ENCODE measurements at places on chromosomes 6 and 20. TPM values are rescaled to one million over a fixed set of nuclear protein-coding genes. Genes with fewer than 3 reads are reported as not detected.

- no peak for DNase-seq
These were observed 85.3 kb downstream of the MAP7 start for GRCh38 chr6:136464874-136465273.

Gene TAF8
- total RNA-seq, result 35.6 TPM

DNA sequence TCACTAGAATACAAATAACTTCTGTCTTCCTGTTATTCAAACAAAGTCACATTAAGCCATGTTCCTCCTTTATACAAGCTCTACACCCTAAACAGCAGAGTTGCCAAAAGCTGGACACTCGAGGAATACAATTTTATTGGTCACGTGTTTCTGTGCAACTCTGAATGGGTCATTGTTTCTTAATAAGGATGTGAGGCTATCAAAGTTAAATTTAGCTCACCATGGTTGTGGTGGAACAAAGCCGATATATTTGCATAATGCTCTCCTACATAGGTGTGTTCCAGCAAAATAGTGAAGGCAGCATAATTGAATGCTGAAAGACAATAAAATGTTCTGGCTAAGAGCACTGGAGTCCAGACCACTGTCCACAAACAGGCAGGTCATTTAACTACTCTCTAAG lies 36.9 kb upstream of the CD2AP start:
- no peak for DNase-seq

Gene COL11A2
- 0.25 TPM for total RNA-seq

- no peak for DNase-seq
These were observed 227.6 kb downstream of the ALDH8A1 start for GRCh38 chr6:134722200-134722870.

DNA sequence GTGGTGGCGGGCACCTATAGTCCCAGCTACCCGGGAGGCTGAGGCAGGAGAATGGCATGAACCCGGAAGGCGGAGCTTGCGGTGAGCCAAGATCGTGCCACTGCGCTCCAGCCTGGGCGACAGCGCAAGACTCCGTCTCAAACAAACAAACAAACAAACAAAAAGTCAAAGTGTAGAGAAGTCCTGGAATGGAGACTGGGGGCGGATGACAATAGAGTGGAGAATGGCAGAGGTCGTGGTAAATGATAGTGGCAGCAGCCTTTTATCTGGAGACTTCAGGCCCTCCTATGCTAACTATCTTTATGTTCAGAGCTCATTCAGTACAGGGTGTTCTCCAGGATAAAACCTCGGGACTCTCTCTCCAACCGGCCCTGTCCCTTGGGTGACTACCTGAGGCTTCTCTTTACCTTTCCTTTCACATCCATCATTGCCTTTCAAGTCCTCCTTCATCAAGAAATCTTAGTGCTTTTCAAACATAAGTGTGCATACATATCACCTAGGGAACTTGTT lies 1.4 kb upstream of the FKBPL start:
- no peak for DNase-seq

Gene OR12D3
- total RNA-seq, result not detected

- DNase-seq, result no peak
These were observed 58.1 kb downstream of the TMEM242 start for GRCh38 chr6:157265186-157265585.

DNA sequence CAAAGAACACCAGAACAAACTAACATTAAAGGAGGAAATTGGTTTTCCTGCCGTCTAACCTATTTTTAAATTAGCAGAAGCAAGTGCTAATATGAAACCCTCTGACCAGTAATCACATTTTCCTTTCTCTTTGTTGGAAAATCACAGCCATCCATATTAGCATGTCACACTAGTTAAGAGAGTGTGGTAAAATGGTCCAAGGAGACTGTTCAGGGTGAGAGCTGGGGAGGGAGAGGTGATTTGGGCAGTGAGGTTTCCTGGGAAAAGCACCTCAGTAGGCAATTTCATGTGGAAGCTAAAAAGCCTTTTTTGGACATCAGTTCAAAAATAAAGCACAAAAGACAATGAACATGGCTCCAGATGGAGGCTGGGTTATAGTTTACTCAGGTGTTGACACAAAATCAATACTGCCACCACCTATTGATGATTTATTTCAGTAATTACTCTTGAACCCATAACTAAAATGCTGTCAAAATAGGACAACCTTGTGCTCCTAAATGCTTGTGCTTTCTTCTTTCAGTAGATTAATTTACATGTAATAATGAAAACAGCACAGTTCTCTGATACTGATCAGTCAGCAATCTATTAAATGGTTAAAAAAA lies 333.2 kb downstream of the SAMD5 start:
- no peak for DNase-seq

DNA sequence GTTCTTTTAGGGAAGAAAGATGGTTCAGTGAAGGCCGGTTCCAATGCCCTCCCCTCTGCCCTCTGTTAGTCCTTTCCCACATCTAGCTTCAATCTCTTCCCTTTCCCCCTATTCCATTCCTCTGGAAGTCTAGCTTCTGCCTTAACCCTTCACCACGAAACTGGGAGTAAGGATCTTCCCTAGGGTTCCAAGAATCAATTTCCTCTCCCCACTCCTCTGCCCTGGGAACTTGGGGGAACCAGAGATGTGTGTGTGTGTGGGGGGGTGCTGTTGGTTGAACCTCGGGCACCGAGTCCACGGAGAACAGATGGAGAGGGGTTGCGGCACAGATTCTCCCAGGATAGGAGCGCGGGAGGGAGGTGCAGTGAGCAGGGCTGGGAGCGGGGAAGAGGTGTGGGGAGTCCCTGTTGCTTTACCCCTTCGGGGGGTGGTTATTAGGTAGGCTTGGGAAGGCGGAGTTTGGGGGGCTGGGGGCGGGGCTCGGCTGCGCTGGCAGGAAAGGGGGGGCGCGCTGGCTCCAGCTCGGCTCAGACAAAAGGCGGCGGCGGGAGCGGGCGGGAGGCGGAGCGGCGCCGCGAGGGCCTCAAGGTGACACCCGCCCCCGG lies at the start of gene TMEM151B:
TSS of gene TMEM151B (plus strand) at position 530 of the 605 bp plus-strand sequence. CDS start 293 bp downstream, outside the sequence.
- no peak for DNase-seq

GRCh38 chr6:4814212-4814611 lies 38.0 kb downstream of the CDYL start:
- DNase-seq, result no peak

Gene AGER
- 8.1 TPM for total RNA-seq

DNA sequence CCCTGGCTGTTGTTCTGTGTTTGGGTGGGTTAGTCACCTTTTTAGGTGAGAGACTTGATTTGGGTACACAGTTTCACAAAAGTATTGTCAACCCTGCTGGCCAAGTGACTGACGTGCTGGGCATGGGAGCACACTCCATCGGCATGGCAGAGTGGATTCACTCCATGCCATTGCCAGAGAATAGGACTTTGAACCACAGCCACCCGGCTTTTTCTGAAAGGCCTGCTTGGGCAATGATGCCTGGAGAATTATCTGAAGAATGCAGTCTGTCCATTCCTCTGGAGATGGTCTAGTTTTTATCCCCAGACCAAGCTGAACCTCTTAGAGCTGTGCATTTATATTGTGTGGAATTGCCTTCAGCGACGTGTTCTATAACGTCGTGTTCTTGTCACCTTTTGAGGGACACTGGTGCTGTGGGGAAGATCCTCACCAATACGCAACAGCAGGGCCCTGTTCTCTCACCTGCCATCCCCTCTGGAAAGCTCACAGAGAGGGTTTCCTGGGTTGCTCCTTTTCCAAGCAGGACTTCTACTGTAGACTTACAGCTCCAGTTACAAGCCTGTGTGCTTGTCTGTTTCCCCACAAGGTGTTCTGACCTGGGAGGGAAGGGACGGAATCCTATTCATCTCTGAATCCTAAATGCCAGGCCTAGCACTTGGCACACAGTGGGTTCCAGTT lies 183.4 kb upstream of the AKAP12 start:
- peak; percentile 64 for DNase-seq

DNA sequence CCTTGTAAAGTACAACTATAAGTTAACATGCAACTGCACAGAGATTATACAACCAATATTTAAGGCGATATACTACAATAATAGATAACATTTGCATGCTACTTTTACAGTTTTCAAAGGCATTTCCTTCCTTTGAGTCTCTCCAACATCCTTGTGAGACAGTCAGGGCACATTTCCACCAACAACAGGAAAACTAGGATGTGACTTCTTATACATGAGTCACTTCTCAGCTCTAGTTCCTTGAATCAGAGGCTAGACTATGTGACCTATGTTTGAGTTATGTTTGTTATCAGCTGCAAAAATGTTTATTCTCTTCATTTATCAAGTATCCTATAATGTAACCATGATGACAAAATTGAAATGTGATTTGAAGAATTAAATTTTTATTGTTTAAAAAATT lies 51.7 kb upstream of the TFAP2D start:
- DNase-seq, result no peak

DNA sequence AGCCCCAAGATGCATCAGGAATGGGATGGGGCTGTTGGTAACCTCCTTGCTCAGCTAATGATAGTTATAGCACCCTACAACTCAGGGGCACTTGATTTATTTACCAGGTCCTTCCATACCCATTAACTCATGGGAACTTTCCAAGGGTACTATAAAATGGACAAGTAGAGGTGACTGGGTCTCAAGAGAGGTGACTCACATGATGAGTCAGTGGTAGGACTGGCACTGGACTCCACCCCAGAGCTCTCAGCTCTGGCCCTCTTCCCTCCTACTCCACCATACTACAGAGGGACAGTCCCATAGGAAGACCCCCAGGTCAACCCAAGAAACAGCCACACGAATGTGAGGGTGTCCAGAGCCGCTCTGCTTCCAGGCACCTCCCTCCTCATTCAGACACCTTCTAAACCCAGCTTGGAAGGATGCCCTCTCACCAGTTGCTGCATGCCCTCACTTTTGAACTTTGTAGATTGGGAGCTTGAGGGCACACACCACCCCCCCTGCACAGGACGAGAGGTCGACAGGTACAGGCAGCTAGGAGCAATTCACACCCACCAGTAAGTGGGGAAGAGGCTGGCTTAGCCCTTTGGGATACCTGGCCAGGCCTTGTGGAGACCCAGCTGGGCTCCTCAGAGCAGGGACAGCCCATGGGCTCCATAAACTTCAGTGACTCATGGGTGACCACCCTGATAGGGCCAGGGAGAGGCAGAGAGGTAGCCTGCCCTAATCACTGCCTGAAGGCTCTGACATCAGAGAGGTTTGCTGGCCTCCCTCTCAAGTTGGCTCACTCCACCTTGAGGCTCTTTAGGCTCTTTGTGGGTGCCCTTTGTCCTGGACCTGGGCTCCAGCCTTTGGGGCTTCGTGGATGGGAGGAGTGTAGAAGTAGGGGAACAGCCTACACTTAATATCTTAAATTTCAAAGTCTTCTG lies 81.6 kb upstream of the MLN start:
- no peak for DNase-seq

GRCh38 chr20:36541227-36541767 lies at the start of gene MYL9:
Gene MYL9, plus strand, starts transcription at chr20:36541519. Its CDS starts 3,366 bp downstream, at chr20:36544885.
- no peak for DNase-seq

Gene UNC5CL
- 0.25 TPM for total RNA-seq

Gene PRICKLE4
- total RNA-seq, result 10.1 TPM

GRCh38 chr6:31892821-31893220 lies 4.7 kb downstream of the EHMT2 start:
- DNase-seq, result no peak

DNA sequence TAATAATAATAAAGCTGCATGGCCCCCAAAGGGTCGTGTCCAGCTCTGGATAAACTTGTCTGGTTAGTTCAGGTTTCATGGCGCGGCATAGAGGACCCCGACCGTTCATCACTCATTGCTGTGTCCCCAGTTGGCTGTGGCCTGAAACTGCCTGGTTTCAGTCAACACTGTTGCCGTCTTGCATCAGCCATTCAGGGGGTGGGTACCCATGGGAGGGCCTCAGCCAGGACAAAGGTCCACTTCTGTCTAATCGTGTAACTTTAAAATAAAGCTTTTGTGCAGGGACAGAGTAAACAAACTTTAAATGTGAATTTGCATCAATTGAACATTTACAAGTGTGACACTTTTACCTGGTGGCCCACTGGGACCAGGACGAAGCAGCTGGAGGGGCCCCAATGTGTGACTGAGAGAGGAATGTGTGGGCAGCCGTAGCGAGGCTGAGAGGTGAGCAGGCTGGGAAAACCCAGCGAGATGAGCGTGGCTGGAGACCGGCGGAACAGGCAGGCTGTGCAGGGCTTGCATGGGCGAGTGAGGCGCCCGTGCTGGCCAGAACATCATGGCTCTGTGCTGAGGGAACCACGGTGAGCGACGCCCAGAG lies 22.3 kb upstream of the UNC93A start:
- peak; percentile 40 for DNase-seq

DNA sequence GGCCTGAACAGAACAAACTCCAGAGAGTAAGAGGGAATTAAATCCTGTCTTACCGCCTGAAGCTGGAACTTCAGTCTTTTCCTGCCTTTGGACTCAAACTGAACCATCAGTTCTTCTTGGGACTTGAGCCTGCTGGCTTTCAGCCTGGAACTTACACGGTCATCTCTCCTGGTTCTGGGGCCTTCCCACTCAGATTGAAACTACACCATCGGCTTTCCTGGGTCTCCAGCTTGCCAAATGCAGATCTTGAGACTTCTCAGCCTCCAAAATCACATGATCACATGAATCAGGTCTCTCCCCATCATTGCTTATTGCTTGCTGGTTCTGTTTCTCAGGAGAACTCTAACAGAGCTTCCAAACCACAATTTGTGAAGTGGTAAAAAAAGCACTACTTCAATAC lies 276.3 kb downstream of the KIF16B start:
- DNase-seq, result no peak

DNA sequence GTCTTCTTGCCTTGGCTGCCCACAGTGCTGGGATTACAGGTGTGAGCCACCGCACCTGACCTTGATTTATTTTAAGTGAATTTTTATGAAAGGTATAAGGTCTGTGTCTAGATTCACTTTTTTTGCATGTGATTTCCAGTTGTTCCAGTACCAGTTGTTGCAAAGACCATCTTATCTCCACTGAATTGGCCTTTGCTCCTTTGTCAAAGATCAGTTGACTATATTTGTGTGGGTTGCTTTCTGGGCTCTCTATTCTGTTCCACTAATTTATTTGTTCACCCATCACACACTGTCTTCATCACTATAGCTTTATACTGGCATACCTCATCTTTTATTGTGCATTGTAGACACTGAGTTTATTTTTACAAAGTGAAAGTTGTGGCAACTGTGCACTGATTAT lies 56.3 kb downstream of the ANKS1A start:
- DNase-seq, result no peak
